ENCODE measurements at places on chromosomes 7 and 10. TPM values are rescaled to one million over a fixed set of nuclear protein-coding genes. Genes with fewer than 3 reads are reported as not detected.

Gene PPP1R17
- total RNA-seq, result not detected

- peak overlapping the region; percentile 54 for H3K4me3 ChIP-seq
- DNase-seq, result peak; percentile 59
- peak overlapping the region; percentile 91 for H3K27ac ChIP-seq
- peaks cover 6% of the 10 kb centered on the region for H3K36me3 ChIP-seq
Measured at GRCh38 chr10:44975431-44976331, 2.9 kb downstream of the DEPP1 start.

- peaks cover 16% of the 10 kb centered on the region for H3K27me3 ChIP-seq
- DNase-seq, result no peak
- H3K4me1 ChIP-seq, result no peaks in the 10 kb centered on the region
- no peak overlapping the region for H3K4me3 ChIP-seq
Measured at GRCh38 chr7:157515342-157516041, 178.7 kb downstream of the DNAJB6 start.

DNA sequence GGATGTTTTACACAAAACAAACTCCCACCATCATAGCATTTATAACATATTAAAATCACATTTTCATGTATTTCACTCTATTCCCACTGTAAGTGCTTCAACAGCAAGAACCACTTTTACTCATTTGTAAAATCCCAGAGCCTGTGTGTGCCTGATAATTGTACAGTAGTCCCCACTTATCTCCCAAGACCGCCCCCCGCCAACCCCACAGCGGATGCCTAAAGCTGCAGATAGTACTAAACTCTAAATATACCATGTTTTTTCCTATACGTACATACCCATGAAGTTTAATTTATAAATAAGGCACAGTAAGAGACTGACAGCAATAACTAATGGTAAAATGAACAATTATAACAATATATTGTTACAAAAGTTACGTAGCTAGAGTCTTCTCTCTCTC lies 33.5 kb downstream of the EZH2 start:
- H3K36me3 ChIP-seq, result no peaks in the 10 kb centered on the region
- no peak for DNase-seq
- peak overlapping the region; percentile 77 for H3K27ac ChIP-seq
- H3K27me3 ChIP-seq, result no peaks in the 10 kb centered on the region
- H3K4me1 ChIP-seq, result peaks cover 38% of the 10 kb centered on the region

- H3K36me3 ChIP-seq, result peaks cover 3% of the 10 kb centered on the region
- peaks cover 3% of the 10 kb centered on the region for H3K4me1 ChIP-seq
Measured at GRCh38 chr7:27046854-27047549, 48.8 kb downstream of the HOXA1 start.

DNA sequence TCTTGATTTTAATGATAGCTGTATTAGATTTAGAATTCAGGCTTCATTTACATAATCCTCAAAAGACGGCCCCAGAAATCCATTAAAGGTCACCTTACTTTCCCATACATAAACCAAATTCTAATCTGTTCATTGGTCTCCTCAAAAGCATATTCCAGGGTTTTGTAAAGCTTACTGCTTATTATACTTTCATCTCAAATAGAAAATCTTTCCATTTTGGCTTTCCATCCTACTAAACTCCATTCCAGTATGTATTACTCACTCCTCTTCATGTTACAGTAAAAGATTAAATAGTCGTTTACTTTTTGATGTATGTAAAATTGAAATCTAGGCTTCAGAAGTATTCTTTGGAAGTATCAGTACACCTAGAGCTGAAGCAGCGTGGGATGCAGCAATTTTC lies 143.5 kb upstream of the LRRN3 start:
- H3K4me1 ChIP-seq, result peaks cover 23% of the 10 kb centered on the region
- DNase-seq, result no peak
- H3K36me3 ChIP-seq, result no peaks in the 10 kb centered on the region
- H3K27me3 ChIP-seq, result no peaks in the 10 kb centered on the region

DNA sequence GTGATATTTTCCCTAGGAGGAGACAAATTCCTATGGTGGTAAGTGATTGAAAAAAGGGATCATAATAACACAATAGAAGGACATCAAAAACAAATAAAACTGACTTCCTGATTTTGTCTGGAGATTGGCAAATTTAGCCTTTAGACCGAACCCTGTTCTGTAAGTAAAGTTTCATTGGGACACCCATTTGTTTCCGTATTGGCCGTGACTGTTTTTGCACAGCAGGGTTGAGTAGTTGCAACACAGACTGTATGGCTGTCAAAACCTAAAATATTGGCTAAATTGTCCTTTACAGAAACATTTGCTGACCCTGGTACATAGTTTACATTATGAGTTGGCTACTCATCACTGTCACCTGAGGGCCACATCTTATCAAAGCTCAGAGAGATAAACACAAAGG lies 168.6 kb downstream of the PRKCQ start:
- H3K36me3 ChIP-seq, result no peaks in the 10 kb centered on the region
- peaks cover 7% of the 10 kb centered on the region for H3K4me1 ChIP-seq
- DNase-seq, result no peak
- H3K27me3 ChIP-seq, result peaks cover 16% of the 10 kb centered on the region

All from mesothelial cell of epicardium (in vitro differentiated cells).